Upper lobe of left lung (tissue), 6 donors: ENCODE measurements at places on chromosomes 1 and 21. TPM values are rescaled to one million over a fixed set of nuclear protein-coding genes. Genes with fewer than 3 reads are reported as not detected.

UMODL1 gene
- 0.59 TPM for total RNA-seq

SFN gene
- 129 TPM for total RNA-seq

ACBD3 gene
- total RNA-seq, result 41.5 TPM

LRRC53 gene
- not detected for total RNA-seq

KLHDC9 gene
- total RNA-seq, result 8.3 TPM

DNA sequence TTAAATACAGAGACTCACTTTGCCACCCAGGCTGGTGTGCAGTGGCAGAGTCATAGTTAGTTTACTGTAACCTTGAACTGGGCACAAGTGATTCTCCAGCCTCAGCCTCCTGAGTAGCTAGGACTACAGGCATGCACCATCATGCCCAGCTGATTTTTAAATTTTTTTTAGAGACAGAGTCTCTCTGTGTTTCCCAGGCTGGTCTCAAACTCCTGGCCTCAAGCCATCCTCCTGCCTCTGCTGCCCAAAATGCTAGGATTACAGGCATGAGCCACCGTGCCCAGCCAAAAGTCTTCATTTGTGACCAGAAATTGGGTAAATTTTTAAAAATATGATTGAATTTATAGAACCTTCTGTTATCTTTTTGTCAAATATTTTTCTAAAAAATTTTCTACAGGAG is 17.9 kb upstream of the TARS2 start:
- no peaks in the 10 kb centered on the region for H3K27me3 ChIP-seq
- no peaks in the 10 kb centered on the region for H3K4me1 ChIP-seq
- H3K27ac ChIP-seq, result no peak overlapping the region
- peaks cover 76% of the 10 kb centered on the region for H3K36me3 ChIP-seq
- no peak for DNase-seq
